HCT116 (cell line): ENCODE measurements at places on chromosomes 3 and 15.

- no peak for DNase-seq
Observed at GRCh38 chr15:48794697-48795134, 16.2 kb downstream of the CEP152 start.

DNA sequence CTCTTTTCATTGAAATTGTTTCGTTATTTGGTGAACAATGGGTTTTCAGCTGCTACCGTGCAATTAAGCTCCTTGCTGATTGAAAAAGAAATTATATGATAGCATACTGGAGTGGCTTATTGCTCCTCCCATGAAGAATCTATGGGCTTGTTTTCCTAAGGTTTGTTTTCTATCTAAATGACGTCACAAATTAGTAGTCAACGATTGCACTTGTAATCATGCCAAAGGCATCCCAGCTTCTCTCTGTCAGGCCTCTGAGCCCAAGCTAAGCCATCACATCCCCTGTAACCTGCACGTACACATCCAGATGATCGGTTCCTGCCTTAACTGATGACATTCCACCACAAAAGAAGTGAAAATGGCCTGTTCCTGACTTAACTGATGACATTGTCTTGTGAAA, 388.0 kb upstream of the LMCD1 start:
- no peak for DNase-seq

GRCh38 chr3:87270908-87271700, 5.3 kb downstream of the POU1F1 start:
- no peak for DNase-seq

GRCh38 chr3:110332629-110333028, 739.0 kb upstream of the NECTIN3 start:
- no peak for DNase-seq

DNA sequence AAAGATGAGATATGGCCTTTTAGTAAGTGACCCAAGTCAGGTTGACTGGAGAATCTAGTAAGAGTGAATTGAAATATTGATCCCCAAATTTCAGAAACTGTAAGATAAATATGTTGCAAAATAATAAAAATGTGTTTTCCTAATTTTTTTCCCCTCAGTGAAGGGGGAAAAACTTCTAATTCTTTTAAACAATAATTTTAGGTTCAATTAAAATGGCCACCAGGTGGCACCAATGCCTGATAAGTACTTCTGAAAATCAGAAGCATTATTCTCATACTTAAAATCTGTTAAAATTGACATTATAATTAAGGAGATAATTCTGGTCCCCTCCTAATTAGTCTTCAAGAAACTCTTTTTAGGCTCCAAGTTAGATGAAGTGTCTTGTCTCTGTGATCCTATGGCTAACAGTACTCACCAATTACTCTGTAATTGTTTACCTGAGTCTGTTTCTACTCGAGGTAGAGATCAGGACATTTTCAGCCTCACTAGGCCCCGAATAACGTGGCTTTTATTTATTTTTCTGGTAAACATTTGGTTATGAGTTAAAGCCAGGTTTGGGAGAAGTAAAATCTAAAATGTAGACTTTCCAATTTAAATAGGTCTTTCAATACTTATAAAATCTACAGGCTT, 52.6 kb downstream of the NMD3 start:
- peak; percentile 33 for DNase-seq

GRCh38 chr3:64586952-64587351, 100.8 kb downstream of the ADAMTS9 start:
- no peak for DNase-seq

DNA sequence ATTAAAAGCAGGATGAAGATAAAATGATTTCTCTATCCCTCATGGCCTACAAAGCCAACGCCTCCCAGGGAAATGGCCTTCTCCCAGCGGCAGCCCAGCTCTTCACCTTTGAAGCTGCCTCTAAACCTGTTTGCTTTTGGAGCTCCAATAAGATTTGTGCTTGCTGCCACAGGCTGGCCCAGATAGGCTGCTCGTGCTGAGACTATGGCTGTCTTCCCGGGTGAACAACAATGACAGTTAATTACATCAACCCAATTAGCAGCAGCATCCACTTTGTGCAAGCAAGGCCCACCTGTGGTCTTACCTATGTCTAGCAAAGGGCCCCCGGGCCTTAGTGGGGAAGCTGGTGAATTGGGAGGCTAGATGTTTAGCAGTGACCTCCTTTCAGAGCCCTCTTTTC, 179.6 kb downstream of the P3H2 start:
- no peak for DNase-seq

DNA sequence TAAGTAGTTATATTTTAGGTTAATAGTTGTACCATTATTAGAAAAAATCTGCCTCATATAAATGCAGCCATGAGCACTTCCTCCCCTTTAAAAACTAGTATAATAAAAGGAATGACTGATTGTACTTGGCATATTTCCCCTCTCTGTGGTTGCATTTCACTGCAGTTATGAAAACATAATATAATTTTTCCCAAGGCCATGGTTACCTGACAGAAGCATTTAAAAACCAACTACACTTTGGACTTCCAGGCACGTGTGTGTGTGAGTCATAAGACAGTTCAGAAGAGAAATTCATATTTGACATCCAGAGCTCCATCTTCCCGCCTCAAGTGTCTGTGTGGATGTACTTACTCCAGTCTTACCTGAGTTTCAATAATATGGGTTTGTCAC, 828.2 kb upstream of the CFAP20DC start:
- no peak for DNase-seq

DNA sequence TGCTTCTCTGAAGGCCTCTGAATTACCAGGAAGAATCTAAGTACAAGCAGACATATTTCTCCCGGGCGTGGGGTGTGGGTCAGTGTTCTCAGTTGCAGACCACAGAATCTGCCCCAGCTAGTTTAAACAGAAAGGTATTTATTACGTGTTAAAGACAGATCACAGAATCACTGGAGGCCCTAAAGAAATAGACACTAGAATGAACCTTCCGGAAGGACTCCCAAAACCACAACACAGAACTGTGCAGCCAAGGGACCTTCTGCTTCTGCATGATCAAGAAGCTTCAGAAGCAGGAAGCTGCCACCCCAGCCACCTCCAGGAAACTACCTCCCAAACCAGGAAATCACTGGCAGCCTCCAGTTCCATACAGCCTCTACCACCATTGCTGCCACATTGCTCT, 32.7 kb upstream of the ZFAND6 start:
- no peak for DNase-seq

- DNase-seq: no peak
Observed at GRCh38 chr3:167451282-167451681, 22.6 kb downstream of the SERPINI2 start.

- DNase-seq: no peak
Observed at GRCh38 chr3:35900079-35900478, 260.8 kb downstream of the ARPP21 start.

DNA sequence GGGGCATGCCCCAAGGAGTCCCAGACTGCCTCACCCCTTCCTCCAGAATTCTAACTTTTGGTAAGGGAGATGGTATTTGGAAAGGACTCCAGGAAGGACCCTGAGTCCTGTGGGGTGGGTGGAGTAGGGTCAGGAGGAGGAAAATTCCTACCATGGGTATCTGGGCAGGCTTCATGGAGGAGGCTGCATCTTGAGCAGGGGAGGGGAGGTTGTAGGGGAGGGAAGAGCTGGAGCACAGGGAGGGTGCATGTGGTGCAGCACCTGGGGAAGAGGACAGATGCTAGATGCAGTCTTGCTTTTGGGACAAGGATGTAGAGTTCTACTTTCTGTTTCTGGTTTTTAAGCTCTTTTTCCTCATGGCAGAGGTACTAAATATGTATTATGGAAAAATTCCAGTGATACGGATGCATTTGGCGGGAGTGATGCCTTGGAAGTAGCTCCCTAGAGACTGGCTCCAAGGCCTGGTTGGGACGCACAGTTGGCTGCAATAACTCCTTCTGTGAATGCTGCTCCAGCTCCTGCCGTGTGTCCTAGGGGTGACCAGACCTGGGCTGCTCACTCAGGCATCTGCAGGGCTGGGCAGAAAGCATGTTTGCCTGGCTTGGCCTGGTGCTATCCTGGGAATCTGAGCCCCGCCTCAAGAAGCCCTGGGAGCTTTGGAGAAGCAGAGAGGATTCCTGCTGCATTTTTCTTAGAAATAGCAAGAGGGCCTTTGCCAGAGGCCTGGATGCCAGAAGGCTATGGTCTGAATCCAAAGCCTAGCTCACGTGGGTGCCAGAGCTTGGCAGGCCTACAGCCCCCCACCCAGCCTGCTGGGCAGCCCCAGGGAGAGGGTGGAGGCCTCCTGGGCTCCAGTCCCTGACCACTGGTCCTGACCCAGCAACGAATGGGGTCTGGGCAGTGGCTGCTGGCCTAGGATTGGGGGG, 10.1 kb downstream of the SEMA3F start:
- DNase-seq: no peak

- no peak for DNase-seq
Observed at GRCh38 chr3:11899826-11900225, 53.1 kb upstream of the TAMM41 start.

- no peak for DNase-seq
Observed at GRCh38 chr3:142129516-142130171, 19.7 kb downstream of the TFDP2 start.

DNA sequence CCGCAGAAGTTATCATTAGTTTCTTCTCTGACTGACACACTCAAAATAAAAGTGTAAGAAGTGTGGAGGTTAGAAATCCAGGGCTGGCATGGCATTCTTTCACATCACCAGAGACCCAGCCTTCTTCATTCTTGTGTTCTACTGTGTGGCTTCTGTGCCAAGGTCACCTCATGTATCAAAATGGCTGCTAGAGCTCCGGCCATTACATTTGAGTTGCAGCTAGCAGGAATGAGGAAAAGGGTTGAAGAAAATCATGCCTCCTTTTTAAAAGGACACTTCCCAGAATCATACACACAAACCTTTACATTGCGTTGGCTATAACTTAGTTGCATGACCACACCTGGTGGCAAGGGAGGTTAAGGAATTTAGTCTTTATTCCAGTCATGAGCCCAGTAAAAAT, 345.6 kb upstream of the PROK2 start:
- no peak for DNase-seq

GRCh38 chr3:9078561-9079240, 115.4 kb upstream of the RAD18 start:
- DNase-seq: peak; percentile 3

GRCh38 chr3:187750513-187751123, 5.3 kb upstream of the BCL6 start:
- no peak for DNase-seq

GRCh38 chr15:42858540-42858939, 62.0 kb downstream of the TTBK2 start:
- DNase-seq: no peak
